ENCODE measurements at places on chromosomes 6 and 20.

GRCh38 chr6:1136415-1136774, 175.5 kb upstream of the FOXQ1 start:
- peak; percentile 76 for DNase-seq

- DNase-seq = no peak
Observed at GRCh38 chr20:48818481-48818987, 9.3 kb downstream of the PREX1 start.

- peak; percentile 88 for DNase-seq
Observed at GRCh38 chr6:11143394-11144371, 32.2 kb upstream of the ERVFRD-1 start.

DNA sequence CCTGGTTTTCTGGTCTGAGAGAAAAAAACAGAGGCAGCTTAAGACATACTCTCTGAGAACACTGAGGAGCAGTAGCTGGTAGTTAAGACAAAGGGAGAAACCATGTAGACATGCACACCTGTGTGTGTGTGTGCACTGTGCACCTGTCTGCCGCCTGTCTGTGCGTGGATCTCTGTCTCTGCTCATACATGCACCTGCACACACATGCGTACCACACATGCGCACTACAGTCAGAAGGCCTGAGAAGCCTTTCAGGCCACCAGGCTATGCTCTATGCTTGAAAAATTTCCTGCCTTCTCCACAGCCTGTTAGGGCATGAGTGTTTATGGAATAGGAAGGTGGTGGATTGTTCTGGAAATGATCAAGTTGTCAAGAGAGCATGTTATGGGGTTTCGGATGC, 103.5 kb downstream of the CDH4 start:
- no peak for DNase-seq

GRCh38 chr6:4363656-4364055, 228.3 kb upstream of the ECI2 start:
- DNase-seq = no peak

GRCh38 chr6:14797875-14798593, 447.8 kb upstream of the JARID2 start:
- no peak for DNase-seq

DNA sequence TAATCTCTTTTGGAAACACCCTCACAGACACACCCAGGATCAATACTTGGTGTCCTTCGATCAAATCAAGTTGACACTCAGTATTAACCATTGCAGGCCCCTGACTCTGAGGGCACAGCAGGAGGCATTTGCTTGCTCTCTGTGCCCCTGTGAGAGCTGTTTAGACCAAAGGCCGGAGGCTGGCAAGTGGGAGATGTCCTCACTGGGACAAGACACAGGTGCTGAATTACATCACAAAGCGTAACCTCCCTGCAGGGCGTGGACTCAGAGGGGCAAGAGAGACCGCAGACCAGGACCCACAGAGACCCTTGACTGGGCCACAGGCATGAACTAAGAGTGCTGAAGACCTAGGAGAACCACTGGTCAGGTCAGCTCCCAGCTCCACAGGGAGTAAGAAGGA, at the start of gene CST8:
TSS of gene CST8 (plus strand) at position 301 of the 400 bp plus-strand sequence. CDS start 551 bp downstream, outside the sequence.
- DNase-seq = no peak

Measured in astrocyte of the spinal cord (primary cell).